ENCODE measurements at places on chromosomes 1 and 21.

- peak; percentile 45 for DNase-seq
- peaks cover 50% of the 10 kb centered on the region for H3K27me3 ChIP-seq
- no peaks in the 10 kb centered on the region for H3K36me3 ChIP-seq
- no peak overlapping the region for H3K4me3 ChIP-seq
These were observed 15.7 kb downstream of the TTC34 start for GRCh38 chr1:2785631-2786328.

GRCh38 chr1:156356262-156356874 lies 12.6 kb upstream of the RHBG start:
- H3K36me3 ChIP-seq = no peaks in the 10 kb centered on the region
- H3K4me3 ChIP-seq = no peak overlapping the region
- peaks cover 3% of the 10 kb centered on the region for H3K27me3 ChIP-seq
- H3K27ac ChIP-seq = no peak overlapping the region
- no peaks in the 10 kb centered on the region for H3K4me1 ChIP-seq
- DNase-seq = no peak

DNA sequence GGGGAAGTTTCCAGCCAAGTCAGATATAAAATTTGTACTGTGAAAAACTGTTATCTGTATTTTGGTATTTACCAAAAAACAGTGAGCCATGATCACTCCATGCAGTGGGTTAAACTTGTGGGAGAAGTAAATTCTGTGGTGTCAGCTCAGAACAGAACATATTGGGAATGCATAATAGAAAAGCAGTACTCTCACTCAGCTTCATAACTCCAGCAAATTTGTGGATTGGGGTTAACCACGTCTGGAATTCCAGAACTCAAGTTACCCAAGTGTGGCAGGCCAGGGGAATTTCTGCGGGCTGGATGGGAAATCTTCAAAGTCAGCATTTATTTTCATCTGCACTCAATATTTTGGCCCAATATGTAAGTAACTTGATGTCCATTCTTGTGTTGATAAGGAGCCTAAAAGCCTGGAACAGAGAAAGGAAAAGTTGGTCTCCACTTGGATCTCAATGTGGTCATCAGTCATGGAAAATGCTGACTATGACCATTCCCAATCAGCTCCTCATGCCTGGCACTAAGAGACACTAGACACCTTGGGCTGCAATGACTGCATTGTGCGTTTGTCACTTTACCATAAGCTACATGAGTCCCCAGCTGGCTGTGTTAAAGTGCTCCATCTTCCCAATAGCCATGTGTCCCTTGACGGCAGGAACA lies 39.1 kb upstream of the ENAH start:
- DNase-seq = no peak
- H3K4me3 ChIP-seq = no peak overlapping the region
- H3K4me1 ChIP-seq = peaks cover 26% of the 10 kb centered on the region
- peak overlapping the region; percentile 56 for H3K27ac ChIP-seq
- H3K27me3 ChIP-seq = no peaks in the 10 kb centered on the region

DNA sequence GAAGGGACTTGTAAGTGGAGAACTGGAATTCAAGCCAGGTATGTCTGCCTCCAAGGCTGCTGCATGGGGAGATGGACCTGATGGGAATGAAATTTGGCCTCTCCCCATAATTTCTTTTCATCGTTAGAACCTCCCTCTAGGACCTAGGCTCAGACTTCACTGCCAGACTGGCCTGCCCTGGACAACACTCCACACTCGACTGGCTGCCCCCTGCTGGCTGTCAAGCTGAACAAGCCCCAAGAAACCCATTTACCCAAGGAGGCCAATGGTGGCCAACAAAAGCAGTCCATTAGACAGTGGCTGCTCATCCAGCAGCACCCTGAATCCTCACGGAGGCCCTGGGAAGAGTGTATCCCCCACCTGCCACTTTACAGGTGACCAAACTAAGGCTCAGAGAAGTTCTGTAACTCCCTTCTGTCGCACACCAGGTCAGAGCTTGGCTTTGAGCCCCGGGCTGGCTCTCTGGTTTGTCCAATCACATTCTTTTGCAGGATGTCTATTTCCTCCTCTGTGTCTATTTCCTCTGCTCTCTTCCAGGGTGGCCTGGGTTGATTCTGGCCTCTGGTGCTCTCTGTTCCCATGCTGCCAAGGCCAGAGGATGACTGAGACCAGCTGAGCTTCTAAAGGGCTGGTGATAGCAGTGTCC lies 3.8 kb downstream of the RNF186 start:
- H3K27me3 ChIP-seq = no peaks in the 10 kb centered on the region
- peak; percentile 43 for DNase-seq
- no peaks in the 10 kb centered on the region for H3K36me3 ChIP-seq

DNA sequence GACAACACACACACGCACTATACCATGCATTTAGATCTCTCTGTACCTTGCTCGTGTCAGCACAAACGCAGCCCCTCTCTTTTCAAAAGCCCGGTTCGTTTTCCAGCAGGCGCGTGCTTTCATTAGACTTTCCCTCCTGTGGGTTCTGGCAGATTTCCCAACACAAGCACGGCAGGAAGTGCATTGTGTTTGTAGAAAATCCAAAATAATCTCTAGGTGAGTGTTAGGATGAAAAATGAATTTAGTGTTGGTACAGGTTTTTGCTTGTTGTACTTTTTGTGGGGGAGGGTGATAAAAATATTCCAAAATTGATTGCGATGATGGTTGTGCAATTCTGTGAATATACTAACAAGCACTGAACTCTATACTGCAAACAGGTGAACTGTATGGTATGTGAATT lies 54.1 kb upstream of the POFUT2 start:
- H3K4me3 ChIP-seq = no peak overlapping the region
- DNase-seq = no peak
- H3K27ac ChIP-seq = no peak overlapping the region
- no peaks in the 10 kb centered on the region for H3K27me3 ChIP-seq
- H3K36me3 ChIP-seq = no peaks in the 10 kb centered on the region
- no peaks in the 10 kb centered on the region for H3K4me1 ChIP-seq

- H3K27ac ChIP-seq = no peak overlapping the region
- H3K36me3 ChIP-seq = no peaks in the 10 kb centered on the region
- no peaks in the 10 kb centered on the region for H3K4me1 ChIP-seq
- DNase-seq = no peak
These were observed 25.0 kb downstream of the SCP2 start for GRCh38 chr1:52952112-52952511.

- no peaks in the 10 kb centered on the region for H3K27me3 ChIP-seq
- H3K4me1 ChIP-seq = peaks cover 35% of the 10 kb centered on the region
- peaks cover 90% of the 10 kb centered on the region for H3K36me3 ChIP-seq
- no peak overlapping the region for H3K27ac ChIP-seq
- no peak for DNase-seq
These were observed 17.0 kb upstream of the KCNQ4 start for GRCh38 chr1:40766560-40766959.

GRCh38 chr1:167654975-167655575 lies 25.0 kb downstream of the RCSD1 start:
- no peaks in the 10 kb centered on the region for H3K27me3 ChIP-seq
- H3K27ac ChIP-seq = peak overlapping the region; percentile 78
- no peaks in the 10 kb centered on the region for H3K36me3 ChIP-seq
- no peak overlapping the region for H3K4me3 ChIP-seq
- no peak for DNase-seq
- H3K4me1 ChIP-seq = peaks cover 68% of the 10 kb centered on the region

- no peaks in the 10 kb centered on the region for H3K27me3 ChIP-seq
- DNase-seq = peak; percentile 39
- peak within 1 kb of the TSS; percentile 99 for H3K4me3 ChIP-seq
- H3K36me3 ChIP-seq = peaks cover 14% of the 10 kb centered on the region
- H3K4me1 ChIP-seq = peaks cover 20% of the 10 kb centered on the region
- peak within 1 kb of the TSS; percentile 91 for H3K27ac ChIP-seq
These were observed at the start of gene TAS1R1 for GRCh38 chr1:6554907-6555778. Gene TAS1R1 (plus strand): TSS chr1:6555307. CDS start chr1:6555374, 67 bp downstream.

DNA sequence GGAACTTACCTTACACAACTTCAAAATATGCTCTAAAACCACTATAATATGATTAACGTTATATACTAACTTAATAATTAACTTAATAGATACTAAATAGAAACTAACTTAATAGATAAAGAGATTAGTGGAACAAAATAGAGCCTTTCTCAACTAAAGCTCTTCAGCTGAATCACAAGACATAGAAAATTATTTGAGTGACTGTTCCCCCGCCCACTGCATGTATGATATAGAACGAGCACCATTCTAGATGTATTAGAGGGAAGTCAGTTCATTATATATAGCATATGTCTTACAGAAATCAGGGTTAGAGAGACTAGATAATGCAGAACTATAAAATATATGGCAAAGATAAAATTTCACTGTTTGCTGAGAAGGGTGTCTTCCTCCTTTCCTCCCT lies 16.3 kb downstream of the LYPLAL1 start:
- no peaks in the 10 kb centered on the region for H3K27me3 ChIP-seq
- H3K36me3 ChIP-seq = peaks cover 11% of the 10 kb centered on the region
- no peak for DNase-seq

DNA sequence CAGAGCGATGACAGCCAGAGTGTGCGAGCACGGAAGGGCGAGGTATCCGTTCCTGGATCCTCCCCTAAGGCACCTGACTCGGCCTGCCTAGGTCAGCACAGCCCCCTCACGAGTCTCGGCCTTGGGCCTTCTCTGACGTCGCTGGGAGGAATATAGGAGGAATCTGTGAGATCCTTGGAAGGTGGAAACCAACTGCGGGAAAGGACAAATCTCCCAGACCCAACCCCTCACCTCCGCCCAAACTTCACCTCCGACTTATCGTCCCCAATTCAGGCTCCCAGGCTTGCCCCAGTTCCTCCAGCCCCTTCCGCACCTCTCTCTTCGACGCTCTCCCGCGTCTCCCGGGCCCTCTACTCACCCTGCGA lies 494 bp downstream of the APH1A start:
- DNase-seq = peak; percentile 67
- peaks cover 11% of the 10 kb centered on the region for H3K4me1 ChIP-seq
- peak overlapping the region; percentile 92 for H3K4me3 ChIP-seq
- peak overlapping the region; percentile 92 for H3K27ac ChIP-seq
- H3K36me3 ChIP-seq = peaks cover 39% of the 10 kb centered on the region
- H3K27me3 ChIP-seq = no peaks in the 10 kb centered on the region

GRCh38 chr1:31689854-31690253 lies 14.0 kb downstream of the COL16A1 start:
- H3K4me3 ChIP-seq = no peak overlapping the region
- peaks cover 4% of the 10 kb centered on the region for H3K36me3 ChIP-seq
- DNase-seq = no peak
- H3K27me3 ChIP-seq = no peaks in the 10 kb centered on the region

DNA sequence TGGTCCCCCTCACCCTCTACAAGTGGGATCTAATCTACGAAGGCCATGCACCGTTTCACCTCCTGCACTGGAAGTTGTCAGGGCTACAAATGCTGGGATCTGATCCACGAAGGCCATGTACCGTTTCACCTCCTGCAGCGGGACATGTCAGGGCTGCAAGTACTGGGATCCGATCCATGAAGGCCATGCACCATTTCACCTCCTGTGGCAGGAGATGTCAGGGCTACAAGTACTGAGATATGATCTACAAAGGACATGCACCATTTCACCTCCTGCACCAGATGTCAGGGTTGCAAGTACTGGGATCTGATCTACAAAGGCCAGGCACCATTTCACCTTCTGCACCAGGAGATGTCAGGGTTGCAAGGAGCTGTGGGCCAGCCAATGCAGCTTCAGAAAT lies 7.0 kb downstream of the ALDH4A1 start:
- no peak overlapping the region for H3K27ac ChIP-seq
- DNase-seq = no peak
- H3K4me1 ChIP-seq = peaks cover 17% of the 10 kb centered on the region
- H3K27me3 ChIP-seq = no peaks in the 10 kb centered on the region

- peaks cover 46% of the 10 kb centered on the region for H3K27me3 ChIP-seq
- no peak overlapping the region for H3K4me3 ChIP-seq
- H3K4me1 ChIP-seq = no peaks in the 10 kb centered on the region
- H3K36me3 ChIP-seq = no peaks in the 10 kb centered on the region
These were observed 39.1 kb downstream of the LRRC3 start for GRCh38 chr21:44494418-44494817.

- H3K27ac ChIP-seq = no peak overlapping the region
- H3K36me3 ChIP-seq = no peaks in the 10 kb centered on the region
- no peak overlapping the region for H3K4me3 ChIP-seq
- no peaks in the 10 kb centered on the region for H3K27me3 ChIP-seq
- DNase-seq = no peak
- peaks cover 21% of the 10 kb centered on the region for H3K4me1 ChIP-seq
These were observed 64.5 kb downstream of the PSMG1 start for GRCh38 chr21:39118604-39119215.

- H3K4me3 ChIP-seq = no peak overlapping the region
- H3K27ac ChIP-seq = no peak overlapping the region
- H3K4me1 ChIP-seq = no peaks in the 10 kb centered on the region
These were observed 10.6 kb upstream of the SYT14 start for GRCh38 chr1:209927466-209927865.

GRCh38 chr1:71210718-71211117 lies 129.9 kb upstream of the ZRANB2 start:
- no peaks in the 10 kb centered on the region for H3K4me1 ChIP-seq
- no peak overlapping the region for H3K4me3 ChIP-seq
- DNase-seq = no peak
- no peak overlapping the region for H3K27ac ChIP-seq
- no peaks in the 10 kb centered on the region for H3K36me3 ChIP-seq

DNA sequence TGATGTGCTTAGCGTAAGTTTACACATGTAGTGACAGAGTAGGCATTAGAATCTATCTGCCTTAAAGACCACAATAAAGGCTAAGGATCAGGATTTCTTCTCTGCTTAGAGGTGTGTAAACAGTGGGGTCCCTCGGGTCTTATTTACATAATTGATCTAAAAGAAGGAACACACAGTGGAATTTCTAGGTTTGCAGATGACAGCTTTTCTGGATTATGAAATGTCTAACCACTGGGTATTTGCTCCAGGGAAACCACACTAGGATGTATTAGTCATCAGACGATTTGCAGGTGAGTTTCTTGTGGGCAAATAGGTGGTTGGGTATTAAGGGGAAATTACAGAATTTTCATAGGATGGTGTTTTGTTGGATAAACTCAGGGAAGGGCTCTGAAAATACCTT lies 5.8 kb downstream of the LRRC8D start:
- no peak for DNase-seq
- peaks cover 3% of the 10 kb centered on the region for H3K36me3 ChIP-seq
- H3K4me1 ChIP-seq = peaks cover 12% of the 10 kb centered on the region

DNA sequence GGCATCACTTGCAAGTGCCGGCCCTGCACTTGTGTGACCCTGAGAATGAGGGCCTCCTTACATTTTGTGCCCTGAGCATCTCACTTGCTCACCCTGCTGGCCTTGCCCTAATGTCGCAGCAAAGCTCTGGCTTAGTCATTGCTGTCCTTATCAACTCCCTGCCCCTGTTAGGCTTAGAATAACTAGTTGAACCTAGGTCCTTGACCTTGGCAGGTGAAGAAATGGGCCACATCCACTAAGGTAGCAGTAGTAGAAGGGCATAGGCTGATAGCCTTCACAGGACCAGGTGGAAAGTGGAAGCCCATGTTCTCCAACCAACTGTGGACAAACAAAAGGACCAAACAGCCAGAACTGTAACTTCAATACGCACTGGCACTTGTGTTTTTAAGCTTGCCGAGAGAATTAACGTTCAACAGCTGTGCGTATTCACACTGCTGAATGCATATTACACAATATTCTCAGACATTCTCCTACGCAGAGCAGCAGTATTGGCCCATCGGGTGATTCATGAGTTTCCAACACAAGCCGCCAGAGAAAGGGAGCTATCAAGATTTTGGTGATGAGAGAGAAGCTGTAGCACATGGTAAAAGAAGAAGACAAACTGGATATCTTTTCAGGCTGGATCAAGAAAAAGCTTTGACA lies 27.7 kb upstream of the PTGFRN start:
- H3K36me3 ChIP-seq = no peaks in the 10 kb centered on the region
- DNase-seq = peak; percentile 54
- H3K27ac ChIP-seq = peak overlapping the region; percentile 33
- H3K4me3 ChIP-seq = no peak overlapping the region

All from psoas muscle (tissue), 8 donors.